ENCODE measurements at places on chromosomes 2 and 18. TPM values are rescaled to one million over a fixed set of nuclear protein-coding genes. Genes with fewer than 3 reads are reported as not detected.

Gene INHA
- total RNA-seq: 1.2 TPM

DNA sequence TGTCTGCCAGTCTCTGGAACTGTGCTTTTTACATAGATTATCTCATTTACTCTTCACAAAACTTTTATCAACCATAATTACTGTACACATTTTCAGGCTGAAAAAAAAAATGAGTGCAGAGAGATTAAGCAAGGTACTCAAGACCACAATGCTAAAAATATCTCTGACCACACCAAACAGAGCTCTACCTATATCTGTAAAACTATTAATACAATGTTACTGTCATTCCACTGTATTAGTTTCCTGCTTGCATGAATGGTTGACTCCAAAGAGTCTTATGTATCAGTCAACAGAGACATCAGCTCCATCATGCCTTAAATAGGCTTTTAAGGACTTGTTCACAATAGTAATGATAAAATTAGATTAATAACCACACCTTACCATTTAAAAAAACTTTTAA, 134.7 kb upstream of the CCDC150 start:
- H3K4me3 ChIP-seq: no peak overlapping the region
- no peaks in the 10 kb centered on the region for H3K27me3 ChIP-seq
- no peaks in the 10 kb centered on the region for H3K4me1 ChIP-seq
- H3K27ac ChIP-seq: no peak overlapping the region

DNA sequence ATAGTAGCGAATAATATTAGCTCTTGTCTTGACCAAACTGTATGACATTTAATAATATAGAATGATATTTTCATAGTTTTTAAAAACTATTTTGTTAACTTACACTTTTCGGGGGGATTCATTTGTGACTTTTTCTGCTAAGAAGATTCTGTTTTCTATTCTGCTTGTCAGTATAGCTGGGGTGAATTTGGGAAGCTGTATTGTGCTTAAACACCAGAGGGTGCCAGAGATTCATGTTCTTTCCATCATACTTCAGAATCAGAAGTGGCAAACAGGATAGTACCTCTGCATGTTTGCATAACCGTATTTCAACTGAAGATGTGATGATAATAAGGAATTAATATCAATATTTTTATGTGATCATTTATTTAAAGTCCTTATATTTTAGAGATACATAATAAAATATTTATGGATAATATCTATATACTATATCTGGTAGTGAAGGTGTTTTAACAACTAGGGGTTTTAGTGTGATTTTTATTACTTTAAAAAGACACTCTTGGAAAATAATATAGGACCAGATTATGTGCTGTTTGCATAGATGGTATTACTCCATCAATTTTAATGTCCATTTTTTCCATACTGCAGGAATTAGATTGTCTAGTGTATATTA, 81.0 kb downstream of the TAF4B start:
- DNase-seq: no peak
- H3K4me3 ChIP-seq: no peak overlapping the region
- no peak overlapping the region for H3K27ac ChIP-seq
- H3K4me1 ChIP-seq: peaks cover 6% of the 10 kb centered on the region
- no peaks in the 10 kb centered on the region for H3K36me3 ChIP-seq

Gene ADAM23
- 6.4 TPM for total RNA-seq

Gene EGR4
- not detected for total RNA-seq

Gene STRADB
- total RNA-seq: 13.8 TPM

DNA sequence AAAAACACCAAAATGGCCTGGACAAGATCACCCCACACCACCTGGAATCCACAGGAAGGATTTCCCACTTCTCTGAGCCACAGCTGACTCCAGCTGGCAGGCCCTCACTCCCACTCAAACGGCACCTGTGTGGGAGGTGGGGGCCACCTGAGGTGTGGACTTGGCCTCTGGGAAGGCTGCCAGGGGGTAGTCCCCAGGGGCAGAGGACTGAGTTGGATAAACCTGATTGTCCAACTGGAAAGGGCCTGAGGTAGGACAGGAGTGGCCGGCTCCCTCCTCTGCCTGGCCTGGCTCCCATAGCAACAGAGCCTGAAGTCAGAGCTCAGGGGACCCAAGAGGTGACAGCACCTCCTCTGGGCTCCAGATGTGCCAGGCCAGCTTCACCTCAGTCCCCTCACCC, 300.2 kb downstream of the CELF4 start:
- no peak overlapping the region for H3K27ac ChIP-seq
- no peaks in the 10 kb centered on the region for H3K27me3 ChIP-seq
- no peaks in the 10 kb centered on the region for H3K4me1 ChIP-seq

GRCh38 chr2:18558458-18558857, 2.0 kb downstream of the RDH14 start:
- H3K36me3 ChIP-seq: peaks cover 11% of the 10 kb centered on the region
- no peaks in the 10 kb centered on the region for H3K27me3 ChIP-seq
- H3K4me1 ChIP-seq: peaks cover 16% of the 10 kb centered on the region
- no peak overlapping the region for H3K27ac ChIP-seq
- no peak for DNase-seq

- H3K36me3 ChIP-seq: no peaks in the 10 kb centered on the region
- no peaks in the 10 kb centered on the region for H3K27me3 ChIP-seq
- no peak overlapping the region for H3K27ac ChIP-seq
- H3K4me1 ChIP-seq: peaks cover 6% of the 10 kb centered on the region
Observed at GRCh38 chr2:10306901-10307463, 4.3 kb downstream of the HPCAL1 start.

DNA sequence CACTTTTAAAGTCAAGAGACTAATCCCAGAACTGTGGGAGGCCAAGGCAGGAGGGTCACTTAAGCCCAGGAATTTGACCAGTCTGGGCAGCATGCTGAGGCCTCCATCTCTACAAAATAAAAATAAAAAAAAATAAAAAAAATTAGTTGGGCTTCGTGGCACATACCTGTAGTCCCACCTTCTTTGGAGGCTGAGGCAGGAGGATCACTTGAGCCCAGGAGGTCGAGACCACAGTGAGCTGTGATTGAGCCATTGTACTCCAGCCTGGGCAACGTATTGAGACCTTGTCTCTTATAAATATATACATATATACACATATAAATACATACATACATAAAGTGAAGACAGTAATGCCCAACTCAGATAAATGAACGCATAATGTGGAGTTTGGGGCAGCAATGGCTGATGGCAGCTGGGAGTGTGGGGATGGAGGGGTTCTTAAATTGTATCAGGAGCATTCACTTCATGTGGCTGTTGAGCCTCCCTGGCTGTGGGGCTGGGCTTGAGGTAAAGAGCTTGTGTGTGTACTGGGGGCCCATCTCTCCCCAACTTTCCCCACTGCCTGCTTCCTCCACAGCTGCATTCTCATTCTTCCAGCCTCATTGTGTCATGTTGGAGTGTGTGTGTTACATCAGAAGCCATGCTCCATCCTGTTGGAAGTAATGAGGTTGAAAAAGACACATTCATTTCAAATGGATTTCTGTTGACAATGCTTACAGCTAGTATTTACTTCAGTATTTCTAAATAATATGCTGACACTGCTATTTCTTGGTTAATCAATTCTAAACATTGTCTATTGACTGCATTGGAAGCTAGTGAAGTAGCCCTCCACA, 96.5 kb upstream of the HS6ST1 start:
- no peaks in the 10 kb centered on the region for H3K4me1 ChIP-seq
- H3K4me3 ChIP-seq: no peak overlapping the region
- DNase-seq: no peak
- no peaks in the 10 kb centered on the region for H3K27me3 ChIP-seq

GRCh38 chr2:105732955-105733607, 11.6 kb upstream of the NCK2 start:
- no peak overlapping the region for H3K4me3 ChIP-seq
- H3K4me1 ChIP-seq: no peaks in the 10 kb centered on the region
- no peaks in the 10 kb centered on the region for H3K27me3 ChIP-seq
- H3K36me3 ChIP-seq: no peaks in the 10 kb centered on the region
- DNase-seq: no peak

DNA sequence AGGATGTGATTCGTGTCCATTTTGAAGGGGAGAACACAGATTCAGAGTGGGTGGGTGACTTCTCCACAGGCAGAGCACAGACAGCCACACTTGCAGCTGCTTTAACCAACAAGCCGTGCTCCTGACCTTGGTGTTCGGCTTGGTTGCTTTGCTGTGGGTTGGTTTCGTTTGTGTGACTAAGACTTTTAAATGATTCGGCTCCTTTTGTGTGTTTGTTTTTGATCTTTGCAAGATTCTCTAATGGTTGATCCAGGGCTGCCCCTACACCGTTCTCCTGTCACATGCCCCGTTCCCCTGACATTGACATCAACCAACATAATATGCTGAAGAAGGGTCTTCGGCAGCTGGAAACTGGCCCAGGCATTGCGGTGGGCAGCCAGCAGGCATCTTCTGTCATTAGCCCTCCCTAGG, 95.9 kb upstream of the MBOAT2 start:
- H3K27me3 ChIP-seq: no peaks in the 10 kb centered on the region
- H3K27ac ChIP-seq: no peak overlapping the region
- H3K4me1 ChIP-seq: no peaks in the 10 kb centered on the region
- no peak for DNase-seq
- no peaks in the 10 kb centered on the region for H3K36me3 ChIP-seq
- H3K4me3 ChIP-seq: no peak overlapping the region

- no peak overlapping the region for H3K27ac ChIP-seq
- H3K4me1 ChIP-seq: no peaks in the 10 kb centered on the region
- DNase-seq: no peak
- peak overlapping the region; percentile 45 for H3K4me3 ChIP-seq
- no peaks in the 10 kb centered on the region for H3K36me3 ChIP-seq
Observed at GRCh38 chr18:58247363-58247834, 203.4 kb downstream of the NEDD4L start.

Gene LYG2
- not detected for total RNA-seq

- H3K27me3 ChIP-seq: no peaks in the 10 kb centered on the region
- no peak overlapping the region for H3K27ac ChIP-seq
- no peak for DNase-seq
- no peaks in the 10 kb centered on the region for H3K4me1 ChIP-seq
- no peaks in the 10 kb centered on the region for H3K36me3 ChIP-seq
Observed at GRCh38 chr2:234773129-234773528, 178.7 kb upstream of the SH3BP4 start.

- no peak for DNase-seq
- peaks cover 15% of the 10 kb centered on the region for H3K4me1 ChIP-seq
- no peak overlapping the region for H3K27ac ChIP-seq
- no peak overlapping the region for H3K4me3 ChIP-seq
Observed at GRCh38 chr2:26621469-26622199, 19.5 kb downstream of the CIB4 start.

Gene TRIM43
- not detected for total RNA-seq

- no peaks in the 10 kb centered on the region for H3K4me1 ChIP-seq
- no peak overlapping the region for H3K27ac ChIP-seq
- H3K36me3 ChIP-seq: no peaks in the 10 kb centered on the region
- H3K4me3 ChIP-seq: no peak overlapping the region
- DNase-seq: no peak
Observed at GRCh38 chr2:179646862-179647587, 214.4 kb downstream of the ZNF385B start.
